Mesothelial cell of epicardium (in vitro differentiated cells): ENCODE measurements at places on chromosomes 12 and 14.

GRCh38 chr12:4261655-4262054 is 11.9 kb upstream of the CCND2 start:
- DNase-seq = no peak

GRCh38 chr14:34874386-34875030 is 652 bp downstream of the BAZ1A start:
- DNase-seq = peak; percentile 77

- DNase-seq = no peak
Observed at GRCh38 chr14:20652996-20653975, 11.8 kb upstream of the OR6S1 start.

- DNase-seq = no peak
Observed at GRCh38 chr12:130049666-130050065, 112.6 kb upstream of the FZD10 start.

- no peak for DNase-seq
Observed at GRCh38 chr14:104771918-104772706, 19.2 kb downstream of the SIVA1 start.

- no peak for DNase-seq
Observed at GRCh38 chr12:74066476-74066875, 471.2 kb upstream of the ATXN7L3B start.

GRCh38 chr12:94163850-94164249 is 15.5 kb downstream of the PLXNC1 start:
- no peak for DNase-seq

- DNase-seq = no peak
Observed at GRCh38 chr12:121092034-121092433, 40.6 kb upstream of the P2RX7 start.

DNA sequence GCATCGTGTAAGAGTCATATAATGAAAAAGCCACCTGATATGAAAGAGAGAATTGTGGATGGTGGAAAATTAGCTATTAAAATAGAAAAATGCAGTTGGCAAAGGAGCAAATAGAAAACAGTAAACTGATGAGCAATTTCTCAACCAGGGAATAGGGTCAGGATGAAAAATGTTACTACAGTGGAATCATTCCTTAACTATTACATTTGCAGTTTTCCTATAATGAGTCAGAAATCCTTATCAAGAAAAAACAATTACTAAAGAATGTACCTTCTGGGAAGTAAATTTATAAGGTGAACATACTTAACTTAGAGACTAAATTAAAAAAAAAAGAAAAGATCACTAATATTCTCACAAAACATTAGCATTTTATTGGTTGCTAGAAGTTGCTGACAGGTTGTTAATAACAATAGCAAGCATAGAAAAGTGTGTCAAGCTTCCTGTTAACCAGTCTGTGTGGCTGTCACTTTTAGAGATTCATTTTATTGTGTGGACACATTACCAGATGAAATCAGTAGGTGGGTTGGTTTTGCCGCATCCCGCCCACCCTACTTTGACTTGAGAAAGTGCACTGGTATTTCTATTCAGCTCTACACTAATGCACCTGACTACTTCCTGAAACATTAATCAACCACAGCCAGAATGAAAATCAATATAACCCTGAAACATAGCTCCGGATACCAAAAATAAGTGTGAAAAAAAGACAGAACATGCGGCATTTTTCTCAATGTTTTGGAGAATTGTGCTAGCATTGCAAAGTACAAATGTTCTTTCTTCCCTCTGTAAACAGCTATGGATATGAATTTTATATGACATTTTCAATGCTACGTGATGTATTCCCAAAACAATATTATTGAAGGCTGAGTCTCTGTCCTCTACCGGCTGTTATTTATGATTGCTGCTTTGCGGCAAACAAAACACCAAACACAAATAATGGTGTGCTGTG is 576.7 kb downstream of the SLC16A7 start:
- no peak for DNase-seq

GRCh38 chr14:105083926-105084685 is 18.9 kb upstream of the GPR132 start:
- no peak for DNase-seq

DNA sequence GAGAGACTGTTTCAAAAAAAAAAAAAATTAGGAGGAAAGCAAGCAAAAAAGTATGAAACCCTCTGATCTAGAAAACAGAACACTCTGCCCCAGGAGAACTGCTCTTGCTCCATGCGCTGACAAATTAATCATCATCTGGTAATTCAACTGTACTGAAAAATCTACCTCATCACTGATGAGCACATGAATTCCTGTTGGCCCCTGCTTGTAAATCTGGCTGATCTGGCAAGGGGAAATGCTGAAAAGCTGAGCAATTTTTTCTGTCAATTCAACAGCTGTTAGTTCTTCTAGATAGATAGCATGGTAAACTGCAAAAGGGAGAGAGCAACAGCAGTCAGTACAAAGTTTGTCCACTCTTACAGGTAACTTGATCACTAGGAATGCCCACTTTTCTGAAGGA is 15.2 kb upstream of the CSRNP2 start:
- DNase-seq = no peak

DNA sequence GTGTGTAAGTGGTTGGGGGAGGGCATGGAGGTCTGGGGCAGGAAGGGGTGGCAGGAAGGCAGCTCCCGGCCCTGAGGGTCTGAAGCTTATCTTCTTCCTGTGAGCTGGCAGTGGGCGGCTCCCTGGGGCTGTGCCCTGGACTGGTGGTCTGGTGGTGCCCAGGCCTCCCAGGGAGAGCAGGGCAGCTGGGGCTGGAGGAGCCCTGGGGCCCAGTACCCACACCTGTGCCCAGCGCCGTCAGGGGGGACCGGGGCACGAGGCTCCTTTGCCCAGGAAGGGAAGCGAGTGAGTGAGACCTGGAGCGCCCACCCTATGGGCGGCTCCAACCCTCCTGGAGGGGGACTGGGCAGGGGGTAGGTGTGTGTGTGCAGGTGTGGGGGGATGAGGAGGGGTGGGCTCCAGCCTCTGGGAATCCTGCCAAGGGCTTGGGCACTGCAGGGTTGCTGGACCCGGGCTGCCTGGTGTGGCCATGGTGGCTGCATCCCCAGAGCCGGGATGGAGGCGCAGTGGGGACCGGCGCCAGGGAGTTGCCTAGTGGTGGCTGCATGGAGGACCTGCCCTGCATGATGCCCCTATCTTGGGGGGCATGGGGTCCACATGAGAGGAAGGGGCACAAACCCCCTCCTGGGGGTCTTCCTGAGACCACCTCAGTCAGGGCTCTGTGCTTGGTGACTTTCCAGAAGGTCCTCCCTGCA is 353.6 kb downstream of the TMEM121 start:
- peak; percentile 24 for DNase-seq

GRCh38 chr14:56210571-56210970 is 92.4 kb downstream of the PELI2 start:
- no peak for DNase-seq

DNA sequence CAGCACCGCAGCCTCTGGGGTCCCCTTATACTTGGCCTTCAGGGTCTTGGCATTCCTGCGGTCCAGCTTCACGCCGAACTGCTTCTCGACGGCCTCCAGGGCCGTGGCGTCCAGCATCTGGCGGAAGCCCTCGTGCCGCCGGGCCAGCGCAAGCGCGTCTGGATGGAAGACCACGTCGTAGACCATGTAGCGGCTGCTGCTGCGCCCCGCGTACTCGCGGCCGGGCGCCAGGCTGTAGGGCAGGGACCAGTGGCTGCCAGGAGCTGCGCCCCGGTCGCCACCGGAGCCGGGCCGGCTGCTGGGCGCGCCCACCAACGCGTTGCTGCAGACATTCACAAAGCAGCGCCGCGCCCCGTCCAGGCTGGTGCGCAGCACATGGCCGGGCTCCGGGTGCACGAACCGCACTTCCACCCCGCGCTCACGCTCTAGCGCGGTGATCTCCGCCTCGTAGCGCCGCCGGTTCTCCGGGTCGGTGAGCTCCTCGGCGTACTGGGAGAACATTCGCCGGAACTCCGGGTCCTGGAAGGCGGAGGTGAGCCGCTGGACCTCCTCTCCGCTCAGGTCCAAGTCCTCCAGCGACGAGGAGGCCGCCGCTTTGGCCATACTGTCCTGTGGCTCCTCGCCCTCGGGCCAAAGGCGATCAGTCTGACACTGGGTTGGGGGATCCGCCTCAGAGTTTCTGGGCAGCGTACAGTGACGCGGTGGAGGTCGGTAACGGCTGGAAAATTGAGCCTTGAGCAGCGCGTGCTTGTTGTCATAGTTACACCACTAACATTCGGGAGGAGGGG is at the start of gene DNAAF2:
TSS of gene DNAAF2 (minus strand) at position 698 of the 788 bp plus-strand sequence. CDS start at position 603, 95 bp downstream.
- peak; percentile 77 for DNase-seq

DNA sequence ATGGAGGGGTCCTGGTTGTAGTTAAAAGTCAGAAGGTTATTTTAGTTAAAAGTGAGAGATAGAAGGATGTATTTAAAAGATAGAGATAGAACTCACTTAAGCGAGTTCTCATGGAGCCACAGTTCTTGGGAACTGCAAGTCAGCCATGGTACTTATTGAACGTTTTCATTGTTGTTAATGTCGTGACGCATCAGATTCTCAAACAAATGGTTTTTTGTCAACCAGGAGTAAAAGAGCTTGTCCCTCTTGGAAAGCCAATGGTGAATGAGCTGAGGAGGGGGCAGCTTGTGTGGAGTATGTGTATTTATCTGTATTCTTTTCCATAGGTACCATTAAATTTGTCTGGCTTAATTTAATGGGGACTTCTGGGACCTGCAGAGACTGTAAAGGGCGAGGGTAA is 68.6 kb downstream of the FIGNL2 start:
- DNase-seq = no peak

DNA sequence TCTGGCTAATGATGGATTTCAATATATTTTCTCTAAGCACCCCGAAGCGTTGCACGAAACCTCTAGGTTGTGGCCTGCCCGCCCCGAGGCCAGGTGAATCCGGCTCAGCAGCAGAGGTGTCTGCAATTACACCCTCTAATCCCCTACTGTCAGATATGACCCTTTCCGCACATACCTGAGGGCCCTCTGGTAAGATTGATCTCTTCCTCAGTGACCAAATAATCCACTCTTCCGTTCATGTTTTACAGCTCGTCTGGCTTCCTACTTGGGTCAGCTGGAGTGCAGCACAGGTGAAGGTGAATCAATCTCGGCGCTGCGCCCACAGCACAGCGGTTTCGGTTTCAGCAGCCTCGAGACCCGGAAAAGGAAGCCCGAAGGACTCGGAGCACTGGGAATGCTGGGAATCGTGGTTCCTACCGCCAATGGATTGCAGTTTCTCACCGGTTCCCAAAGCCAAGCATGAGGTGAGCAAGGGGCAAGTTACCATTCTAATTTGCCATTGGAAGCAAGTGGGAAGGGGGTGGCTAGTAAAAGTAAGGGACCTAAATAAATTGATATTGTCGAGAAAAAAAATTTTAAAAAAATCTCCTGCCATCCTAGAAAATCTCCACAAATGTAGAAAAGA is at the start of gene SYNJ2BP:
TSS of gene SYNJ2BP (minus strand) at position 366 of the 625 bp plus-strand sequence. CDS start at position 239, 127 bp downstream.
- peak; percentile 57 for DNase-seq

DNA sequence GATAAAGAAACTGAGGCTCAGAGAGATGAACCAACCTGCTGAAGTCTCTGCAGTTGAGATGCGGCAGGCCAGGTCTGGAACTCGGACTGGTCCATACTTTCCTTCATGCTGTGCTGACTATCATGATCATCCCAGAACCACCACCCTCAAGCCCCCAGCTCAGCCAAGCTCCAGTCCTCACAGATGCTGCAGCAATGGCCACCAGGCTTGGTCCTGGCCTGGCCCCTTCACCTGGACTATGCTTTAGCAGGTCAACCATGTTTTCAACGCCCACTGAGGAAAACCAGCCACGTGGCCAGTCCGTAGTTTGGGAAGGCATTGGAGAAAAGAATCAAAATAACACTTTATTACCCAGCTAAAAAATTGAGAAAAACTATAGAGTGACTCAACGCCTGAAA is 1.4 kb downstream of the GPR68 start:
- DNase-seq = no peak
